ENCODE measurements at places on chromosomes 4 and X.

- no peak for DNase-seq
Measured at GRCh38 chr4:140302151-140302859, 71.1 kb upstream of the SCOC start.

DNA sequence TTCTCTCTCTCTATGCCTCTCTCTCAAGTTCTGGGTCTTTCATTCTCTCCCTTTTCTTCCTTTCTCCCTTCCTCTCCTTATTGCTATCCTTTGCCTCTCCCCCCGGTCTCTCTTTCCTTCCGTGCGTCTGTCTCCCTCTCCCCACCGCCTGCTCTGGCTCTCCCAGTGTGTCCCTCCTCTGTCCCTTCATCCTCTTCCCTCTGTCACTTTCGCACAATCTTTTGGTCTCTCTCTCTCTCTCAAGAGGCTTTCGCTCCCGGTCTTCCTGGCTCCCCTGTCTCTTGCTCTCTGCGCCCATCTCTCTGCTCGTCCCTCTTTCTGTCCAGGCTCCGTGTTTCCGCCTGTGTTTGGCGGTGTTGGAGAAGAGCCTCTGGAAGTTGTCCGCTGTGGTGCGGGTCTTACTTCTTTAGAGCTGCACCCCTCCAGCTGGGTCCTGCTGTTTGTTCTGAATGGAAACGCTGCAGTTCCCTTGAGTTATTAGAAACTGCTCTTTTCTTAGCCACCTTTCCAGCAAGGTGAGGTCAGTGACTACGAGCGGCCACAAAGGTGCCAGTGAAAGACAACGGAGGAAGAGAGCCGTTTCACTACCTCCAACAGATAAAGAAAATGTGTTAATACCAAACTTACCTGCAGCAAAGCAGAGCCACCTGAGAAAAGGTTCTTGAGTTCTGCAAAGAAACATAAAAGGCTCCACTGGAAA lies 1.1 kb downstream of the BMPR1B start:
- DNase-seq = no peak

DNA sequence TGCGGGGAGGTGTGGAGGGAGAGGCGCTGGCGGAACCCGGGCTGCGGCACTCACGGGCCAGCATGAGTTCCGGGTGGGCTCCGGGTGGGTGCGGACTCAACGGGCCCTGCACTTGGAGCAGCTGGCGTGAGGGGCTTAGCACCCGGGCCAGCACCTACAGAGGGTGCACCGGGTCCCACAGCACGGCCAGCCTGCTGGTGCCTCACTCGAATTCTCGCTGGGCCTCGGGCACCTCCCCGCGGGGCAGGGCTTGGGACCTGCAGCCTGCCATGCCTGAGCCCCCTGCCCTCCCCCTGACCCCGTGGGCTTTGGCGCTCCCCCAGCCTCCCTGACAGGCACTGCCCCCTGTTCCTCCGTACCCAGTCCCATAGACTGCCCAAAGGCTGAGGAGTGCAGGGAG lies 10.8 kb upstream of the CAMK2D start:
- DNase-seq = no peak

GRCh38 chrX:85503258-85504158 lies 124.0 kb upstream of the POF1B start:
- no peak for DNase-seq

- no peak for DNase-seq
Measured at GRCh38 chrX:112636288-112636687, 43.5 kb downstream of the LHFPL1 start.

Data from stimulated activated CD4-positive, alpha-beta T cell treated with anti-CD3 and anti-CD28 coated beads, Interleukin-4, amount 100 ng/mL, for 4 hours (primary cell).